Panc1 (cell line): ENCODE measurements at places on chromosomes 12 and 14. TPM values are rescaled to one million over a fixed set of nuclear protein-coding genes. Genes with fewer than 3 reads are reported as not detected.

DNA sequence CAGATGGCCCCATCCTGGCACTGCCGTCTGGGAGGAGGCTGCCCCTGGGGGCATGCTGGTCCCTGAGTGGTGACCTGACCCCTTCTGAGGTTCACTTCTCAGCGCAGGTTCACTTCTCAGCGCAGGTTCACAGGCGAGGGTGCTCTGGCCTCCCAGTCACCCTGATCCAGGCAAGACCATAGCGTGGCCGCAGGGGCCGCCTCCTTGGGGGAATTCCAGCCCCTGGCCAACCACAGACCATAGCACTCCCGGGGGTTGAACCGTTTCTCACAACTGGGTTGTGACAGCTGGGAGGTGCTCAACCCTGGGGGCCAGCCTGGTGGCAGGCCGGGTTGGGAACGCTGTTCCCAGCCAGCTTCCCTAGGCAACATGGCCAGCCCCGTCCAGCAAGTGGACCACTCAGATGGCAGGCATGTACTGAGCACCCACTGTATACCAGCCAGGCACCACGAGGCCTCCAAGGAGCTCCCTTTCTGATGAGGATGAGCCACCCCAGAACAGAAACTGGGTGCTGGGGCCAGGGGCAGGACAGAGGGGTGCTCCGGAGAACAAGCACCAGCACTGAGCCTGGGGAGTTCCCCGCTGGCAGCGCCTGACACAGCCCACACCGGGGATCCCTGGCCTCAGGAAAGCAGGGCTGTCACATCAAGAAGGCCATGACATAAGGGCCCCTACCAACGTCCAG is 28.3 kb upstream of the ZFP36L1 start:
- DNase-seq, result no peak

DNA sequence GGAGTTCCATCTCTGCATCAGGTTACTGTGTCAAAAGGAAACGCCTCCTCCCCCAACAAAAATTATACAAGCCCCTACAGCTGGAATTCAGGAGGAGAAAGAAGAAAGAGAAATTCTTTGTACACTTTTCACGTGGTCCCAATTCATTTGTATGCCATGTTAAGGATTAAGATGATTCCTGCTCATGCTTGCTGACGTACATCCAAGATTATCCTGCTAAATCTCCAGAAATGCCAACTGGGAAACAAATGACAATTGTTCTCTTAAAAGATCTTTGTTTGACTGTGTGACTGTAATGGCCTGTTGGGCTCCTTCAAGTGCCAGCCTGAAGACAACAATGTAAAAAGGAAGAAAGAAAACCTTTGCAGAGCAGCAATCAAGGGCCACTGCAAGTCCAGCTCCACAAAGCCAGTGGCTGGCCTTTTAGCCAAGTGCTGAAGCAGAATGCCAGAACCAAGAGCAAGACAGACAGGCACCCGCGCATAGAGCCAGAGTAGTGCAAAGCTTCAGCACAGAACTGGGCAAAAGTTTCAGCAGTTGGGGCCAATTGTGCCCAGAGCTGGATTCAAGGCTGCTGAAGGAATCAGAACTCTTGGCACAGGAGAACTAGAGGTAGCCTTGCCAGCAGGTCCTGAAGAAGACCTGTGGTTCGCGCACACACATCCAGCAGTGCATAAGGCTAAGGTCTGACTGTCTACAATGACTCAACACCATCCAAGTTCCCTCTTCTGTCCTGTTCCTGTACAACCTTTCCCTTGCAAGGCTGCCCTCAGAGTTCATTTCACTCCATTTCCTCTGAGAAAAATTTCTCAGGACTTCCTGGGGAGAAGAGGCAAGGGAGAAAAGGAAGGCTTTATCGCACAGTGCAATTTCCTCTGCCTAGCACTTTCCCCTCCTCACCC is 209.7 kb upstream of the BMP4 start:
- DNase-seq, result no peak

DNA sequence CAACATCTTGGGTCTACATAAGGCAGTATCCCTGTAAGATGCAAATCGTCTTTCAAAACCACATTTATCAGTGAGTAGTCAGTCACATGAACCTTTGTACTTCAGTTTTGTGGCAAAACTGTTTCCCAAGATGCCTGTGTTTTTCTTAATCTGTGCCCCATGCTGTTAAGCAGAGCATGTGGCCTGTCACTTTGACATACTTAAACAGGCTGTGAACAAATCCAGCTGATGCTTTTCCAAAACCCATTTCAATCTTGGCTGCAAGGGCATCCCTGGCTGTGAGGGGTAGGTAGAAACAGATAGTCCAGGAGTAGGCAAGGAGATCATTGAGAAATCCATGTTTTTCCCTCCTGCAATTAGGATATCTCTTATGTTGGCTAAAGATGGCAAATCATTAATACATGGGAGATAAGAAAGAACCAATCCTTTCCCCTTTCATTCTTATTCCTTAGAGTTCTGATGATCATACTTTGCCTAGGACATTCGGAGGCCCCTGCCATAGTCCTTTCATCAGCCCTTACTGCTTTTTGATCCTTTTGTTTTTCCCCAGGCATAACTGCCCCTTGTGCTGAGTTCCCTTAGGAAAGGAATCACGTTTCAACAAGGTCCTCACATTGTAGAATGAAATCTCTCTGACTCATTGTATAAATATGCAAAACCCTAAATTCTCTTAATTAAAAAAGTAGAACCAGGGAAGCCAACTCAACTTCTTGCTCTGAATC is 121.1 kb upstream of the EEA1 start:
- DNase-seq, result no peak

- no peak for DNase-seq
Measured at GRCh38 chr14:59341858-59342477, 123.2 kb downstream of the GPR135 start.

- DNase-seq, result no peak
Measured at GRCh38 chr14:50091240-50091913, 25.0 kb downstream of the VCPKMT start.

DNA sequence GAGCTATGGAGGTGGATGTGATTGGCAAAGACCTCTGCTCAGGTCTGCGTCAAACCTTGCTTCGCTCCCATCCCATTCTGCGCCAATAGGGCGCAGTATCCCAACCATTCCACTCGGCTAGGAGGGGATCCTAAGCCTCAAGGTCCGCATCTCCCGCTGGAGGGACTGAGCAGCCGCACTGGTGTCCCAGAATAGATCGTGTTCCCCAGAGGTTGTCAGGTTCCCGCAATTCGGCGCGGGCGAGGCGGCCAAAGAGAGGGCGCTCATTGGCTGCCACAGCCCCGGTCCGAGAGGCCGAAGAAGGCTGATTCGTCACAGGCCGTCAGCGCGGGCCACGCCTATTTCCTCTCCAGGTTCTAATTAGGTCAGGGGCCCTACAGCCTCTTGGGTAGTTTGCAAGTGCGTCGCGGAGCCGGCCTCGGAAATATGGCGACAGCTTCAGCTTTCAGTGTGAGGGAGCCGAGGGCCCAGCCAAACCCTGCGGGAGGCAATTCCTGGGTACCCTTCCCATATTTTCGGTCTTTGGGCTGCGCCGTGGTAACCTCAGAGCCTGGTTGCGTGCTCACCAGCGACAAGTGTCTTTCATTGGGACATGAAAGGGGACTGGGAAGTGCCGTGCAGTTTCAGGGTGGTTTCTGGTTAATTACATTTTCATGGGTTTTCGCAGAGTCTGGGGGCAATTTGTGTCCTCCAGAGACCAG is 5.0 kb downstream of the OR10AD1 start:
- DNase-seq, result peak; percentile 83

- DNase-seq, result no peak
Measured at GRCh38 chr12:4251216-4251891, 22.2 kb upstream of the CCND2 start.

- no peak for DNase-seq
Measured at GRCh38 chr14:19828314-19828713, 24.7 kb downstream of the OR4N2 start.

- DNase-seq, result no peak
Measured at GRCh38 chr14:74935360-74935680, 12.3 kb upstream of the RPS6KL1 start.

GRCh38 chr12:131379738-131380137 is 331.2 kb upstream of the SFSWAP start:
- no peak for DNase-seq

DNA sequence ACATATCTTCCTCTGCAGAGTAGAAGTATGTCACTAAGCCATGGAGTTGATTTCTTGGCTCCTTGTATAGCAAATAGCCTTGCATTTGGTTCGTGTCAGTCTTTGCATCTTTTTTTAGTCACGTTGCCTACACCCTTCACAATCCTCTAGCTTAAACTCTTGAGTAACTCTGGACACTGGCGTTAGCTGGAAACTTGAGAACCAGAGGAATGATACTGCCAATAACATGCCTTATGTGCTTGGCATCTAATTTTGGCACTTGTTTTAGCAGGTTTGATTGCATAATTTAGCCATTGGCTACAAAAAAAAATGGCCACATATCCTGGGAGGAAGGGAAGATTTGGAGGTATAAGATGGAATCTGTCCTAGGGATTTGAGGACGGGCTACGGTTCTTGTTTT is 136.2 kb downstream of the ETV6 start:
- DNase-seq, result no peak

DNA sequence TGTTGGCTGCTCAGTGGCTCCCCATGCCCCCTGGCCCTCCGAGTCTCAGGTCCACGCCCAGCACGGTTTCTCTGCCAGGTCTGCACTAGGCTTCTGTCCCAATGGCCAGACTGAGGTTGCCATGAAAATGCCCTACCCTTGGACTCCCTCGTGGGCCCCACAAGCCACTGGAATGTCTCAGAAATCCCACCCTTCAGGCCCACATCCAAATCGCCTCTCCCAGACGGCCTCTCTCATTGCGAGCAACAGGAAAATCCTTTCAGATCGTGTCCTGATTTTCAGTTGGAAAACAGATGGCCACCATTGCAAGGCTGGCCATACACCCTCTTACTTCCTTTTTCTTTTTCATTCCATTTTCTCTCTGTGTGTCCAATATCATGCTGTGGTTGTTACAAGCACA is 77.3 kb downstream of the IRF2BPL start:
- no peak for DNase-seq

DNA sequence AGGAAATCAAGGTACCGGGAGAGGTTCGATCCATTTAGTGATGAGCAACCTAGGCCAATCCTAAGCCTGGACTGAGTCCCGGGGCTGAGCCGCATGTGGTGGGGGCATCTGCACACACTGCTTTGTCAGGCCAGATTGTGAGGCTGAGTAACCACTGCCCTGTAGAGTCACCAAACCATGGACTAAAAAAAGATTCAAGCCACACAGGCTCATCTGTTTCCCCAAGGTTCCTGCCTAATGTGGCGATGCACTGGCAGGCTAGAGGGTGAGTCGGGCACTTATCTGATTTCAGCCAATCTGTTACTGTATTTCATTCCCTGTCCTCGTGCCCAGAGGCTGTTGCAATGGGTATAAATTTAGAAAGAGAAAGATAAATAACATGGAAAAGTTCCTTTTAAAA is 140.8 kb downstream of the TTC7B start:
- DNase-seq, result no peak

GRCh38 chr12:78290606-78291345 is 460.1 kb downstream of the NAV3 start:
- no peak for DNase-seq

DNA sequence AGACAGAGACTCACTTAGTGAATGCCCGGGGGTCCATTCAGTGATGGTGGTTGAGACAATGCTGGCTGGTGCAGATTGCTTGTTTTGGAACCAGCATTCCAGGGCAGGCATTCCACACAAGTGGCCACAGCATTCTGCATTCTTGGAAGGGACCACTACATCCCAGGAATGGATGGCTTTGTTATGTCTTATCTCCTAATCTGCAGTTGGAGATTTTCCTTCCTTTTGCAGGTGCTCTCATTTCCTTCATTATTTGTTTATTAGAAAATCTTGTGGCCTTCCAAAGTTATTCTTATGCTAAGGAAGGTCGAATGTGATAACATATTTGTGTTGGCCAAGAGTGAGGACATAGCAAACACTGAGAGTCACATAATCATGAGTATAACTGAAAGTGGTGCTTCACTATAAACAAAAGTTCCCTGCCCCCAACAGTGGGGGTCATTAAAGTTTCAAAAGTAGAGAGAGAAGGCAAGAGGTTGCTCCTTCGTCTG is 66.0 kb downstream of the BMP4 start:
- DNase-seq, result no peak

DNA sequence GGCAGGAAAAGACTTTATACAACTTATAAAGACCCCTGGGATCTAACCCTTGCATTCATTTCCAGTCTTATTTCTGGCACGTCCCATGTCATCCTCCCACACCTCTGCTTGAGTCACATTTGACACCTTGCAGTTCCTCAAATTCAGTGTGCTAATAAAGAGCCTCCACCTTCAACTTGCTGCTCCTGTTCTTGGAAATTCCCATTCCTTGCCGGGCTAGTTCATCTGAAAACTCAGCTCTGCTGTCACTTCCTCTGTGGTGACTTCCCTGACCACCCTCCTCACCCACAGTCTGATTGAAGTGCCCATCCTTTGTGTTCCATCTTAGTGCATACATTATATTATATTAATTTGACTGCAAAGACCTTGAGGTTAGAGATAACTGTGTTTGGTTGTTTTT is 37.4 kb upstream of the PSMA6 start:
- no peak for DNase-seq

GRCh38 chr12:108822497-108823205 is 34.7 kb downstream of the SSH1 start:
- no peak for DNase-seq

Gene LUM
- 0.23 TPM for total RNA-seq

Gene PALS1
- total RNA-seq, result 52.6 TPM

Gene CLEC4C
- not detected for total RNA-seq

Gene THAP2
- 3.7 TPM for total RNA-seq

Gene TXNDC16
- 4.9 TPM for total RNA-seq

Gene DLST
- total RNA-seq, result 68.8 TPM
